Stimulated activated CD8-positive, alpha-beta memory T cell treated with anti-CD3 and anti-CD28 coated beads, Interleukin-4, amount 100 ng/mL, for 24 hours (primary cell): ENCODE measurements at places on chromosomes 1 and 21.

GRCh38 chr1:40423264-40423642 lies 27.0 kb upstream of the ZFP69B start:
- no peak for DNase-seq

DNA sequence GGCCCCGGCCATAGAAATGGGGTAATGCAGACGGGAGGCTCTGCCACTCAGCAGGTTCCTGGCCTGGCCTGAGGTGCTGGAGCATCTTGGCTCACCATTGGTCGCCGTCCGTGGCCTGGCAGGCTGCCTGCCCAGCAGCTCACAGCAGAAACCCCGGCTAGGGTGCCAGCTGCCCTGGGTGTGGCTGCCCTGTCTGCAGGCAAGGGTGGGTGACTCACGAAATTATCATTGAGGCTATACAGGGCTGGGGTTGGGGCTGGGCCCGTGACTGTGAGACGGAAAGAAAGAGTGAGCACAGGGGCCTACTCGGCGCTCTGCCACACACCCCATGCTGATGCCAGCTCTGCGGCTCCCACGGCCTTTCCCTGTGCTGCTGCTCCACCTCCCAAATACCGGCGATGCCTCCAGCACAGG lies 8.0 kb upstream of the PKP1 start:
- no peak for DNase-seq

DNA sequence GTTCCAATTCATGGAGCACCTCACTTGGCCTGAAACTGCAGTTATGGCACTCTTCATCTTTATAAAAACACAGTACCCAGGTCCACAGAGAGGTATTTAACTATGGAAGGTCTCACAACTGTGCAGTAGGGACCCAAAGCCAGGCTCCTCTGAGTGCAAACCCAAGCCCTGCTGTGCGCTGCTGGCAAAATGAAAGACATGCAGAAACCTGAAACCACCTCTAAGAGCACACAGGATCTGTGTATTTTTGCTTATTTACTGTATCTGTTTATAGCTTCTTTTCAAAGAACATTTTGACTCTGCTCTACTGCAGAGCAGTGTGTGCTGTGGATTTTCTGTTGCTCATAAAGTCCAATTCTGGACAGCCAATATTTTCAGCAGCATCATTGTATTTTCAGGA lies 166.6 kb downstream of the DSCAM start:
- no peak for DNase-seq

GRCh38 chr1:44829506-44830384 lies 13.3 kb downstream of the PTCH2 start:
- no peak for DNase-seq

DNA sequence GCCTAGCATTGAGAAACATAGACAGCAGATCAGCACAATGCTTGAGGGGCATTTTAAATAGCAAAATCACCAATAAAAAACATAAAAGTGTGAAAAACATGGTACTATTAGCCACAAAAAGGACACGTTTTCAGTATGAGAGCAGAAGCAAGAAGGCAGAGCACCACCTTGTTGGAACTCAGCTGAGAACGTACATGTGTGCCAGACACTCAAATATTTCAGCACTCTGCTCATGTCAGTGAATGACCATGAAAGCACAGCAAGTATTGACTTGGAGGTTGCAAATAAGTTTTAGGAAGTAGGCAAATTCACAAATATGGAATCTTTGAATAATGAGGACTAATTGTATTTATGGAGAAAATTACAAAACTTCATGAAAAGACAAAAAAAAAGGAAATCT lies 193.4 kb upstream of the PKN2 start:
- no peak for DNase-seq

DNA sequence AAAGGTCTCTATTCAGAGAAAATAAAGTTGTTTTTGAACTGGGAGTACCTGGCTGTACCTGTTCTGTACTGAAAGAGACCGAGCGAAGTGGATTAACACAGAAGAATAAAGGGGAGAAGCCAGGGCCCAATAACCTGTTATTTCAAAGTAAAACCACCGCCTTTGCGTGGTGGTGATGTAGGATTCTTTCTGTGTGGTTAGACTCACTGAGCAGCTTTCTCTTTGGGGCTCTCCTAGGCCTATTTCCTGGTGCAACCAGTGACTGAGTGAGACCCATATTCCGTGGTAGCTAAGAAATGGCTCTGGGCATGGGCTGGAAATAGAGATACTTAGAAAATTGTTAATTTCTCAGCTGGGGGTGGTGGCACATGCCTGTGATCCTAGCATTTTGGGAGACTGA lies 99.9 kb downstream of the XCL2 start:
- DNase-seq, result no peak

DNA sequence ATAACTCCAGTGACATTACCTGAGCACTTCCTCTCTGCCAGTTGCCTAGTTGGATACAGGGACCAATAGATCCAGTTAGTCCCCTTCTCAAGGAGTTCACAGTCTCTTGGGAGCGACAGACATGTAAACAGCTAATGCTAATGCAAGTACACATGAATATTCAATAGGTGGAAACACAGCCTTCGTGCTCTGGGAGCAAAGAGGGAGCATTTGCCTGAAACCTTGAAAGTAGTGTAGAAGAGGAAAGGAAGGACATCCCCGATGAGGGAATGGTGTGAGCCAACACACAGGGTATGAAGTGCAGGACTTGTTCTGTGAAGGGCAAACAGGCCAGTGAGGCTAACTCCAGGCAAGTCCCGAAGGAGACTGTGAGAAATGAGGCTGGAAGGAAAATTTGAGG lies 3.8 kb upstream of the TMEM222 start:
- no peak for DNase-seq

- DNase-seq, result no peak
Observed at GRCh38 chr1:158121604-158122254, 59.0 kb upstream of the CD1D start.

- DNase-seq, result no peak
Observed at GRCh38 chr1:7749126-7749525, 22.0 kb upstream of the VAMP3 start.
